ENCODE measurements at places on chromosomes 1 and 21. TPM values are rescaled to one million over a fixed set of nuclear protein-coding genes. Genes with fewer than 3 reads are reported as not detected.
A peak's percentile ranks its signal among the peaks of the same experiment; 100 is the strongest.

CRP gene
- not detected for total RNA-seq

PKLR gene
- total RNA-seq = not detected

SLC6A17 gene
- total RNA-seq = 0.21 TPM

GRCh38 chr1:32870615-32871363, at the start of gene FNDC5:
FNDC5 (minus strand) TSS chr1:32870912.
- DNase-seq = no peak

- peak; percentile 44 for DNase-seq
Observed at GRCh38 chr1:161427733-161428516, 60.2 kb upstream of the CFAP126 start.

DNA sequence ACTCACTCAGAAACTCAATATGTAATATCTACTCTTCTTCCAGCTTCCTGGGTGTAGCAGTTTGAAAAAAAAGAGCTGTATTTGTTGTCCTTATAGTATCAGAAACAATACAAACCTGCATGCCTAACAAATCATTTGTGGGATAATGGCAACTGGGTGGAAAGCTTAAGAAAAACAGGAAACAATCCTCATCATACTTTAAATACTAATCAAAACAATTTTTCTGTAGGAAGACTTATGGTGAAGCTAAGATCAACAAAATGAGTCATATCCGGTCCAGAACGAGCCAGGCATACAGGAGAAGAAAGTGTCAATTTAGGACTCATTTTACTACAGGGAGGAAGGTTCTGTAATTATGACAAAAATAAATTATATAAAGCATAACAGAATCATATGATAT, 181.8 kb upstream of the ADGRL4 start:
- peak; percentile 27 for DNase-seq

DNA sequence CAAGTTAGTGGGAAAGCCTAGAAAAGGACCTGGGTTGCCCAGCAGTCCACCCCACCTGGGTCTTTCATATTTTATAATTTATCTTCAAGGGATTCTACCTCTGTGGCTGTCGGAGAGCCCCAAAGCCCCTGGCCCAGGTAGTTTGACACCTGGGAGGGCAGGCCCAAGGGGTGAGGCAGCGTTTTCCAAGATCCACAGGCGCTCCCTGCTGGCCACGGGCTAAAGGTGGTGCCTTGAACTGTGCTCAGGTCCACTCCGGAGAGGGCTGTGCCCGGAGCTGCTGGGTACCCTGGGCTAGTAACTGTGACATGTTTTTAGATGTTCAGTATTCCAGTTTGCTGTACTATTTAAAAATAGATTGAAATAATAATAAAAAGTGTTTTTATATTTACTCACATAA, 37.2 kb upstream of the CRNN start:
- DNase-seq = no peak
